ENCODE measurements at places on chromosomes 4 and X.

- DNase-seq, result no peak
Observed at GRCh38 chr4:10090467-10091250, 25.9 kb downstream of the WDR1 start.

- no peak for DNase-seq
Observed at GRCh38 chrX:84175274-84175673, 12.7 kb downstream of the RPS6KA6 start.

- no peak for DNase-seq
Observed at GRCh38 chr4:93061826-93062225, 758.1 kb downstream of the GRID2 start.

- no peak for DNase-seq
Observed at GRCh38 chr4:103892586-103892985, 172.8 kb upstream of the TACR3 start.

DNA sequence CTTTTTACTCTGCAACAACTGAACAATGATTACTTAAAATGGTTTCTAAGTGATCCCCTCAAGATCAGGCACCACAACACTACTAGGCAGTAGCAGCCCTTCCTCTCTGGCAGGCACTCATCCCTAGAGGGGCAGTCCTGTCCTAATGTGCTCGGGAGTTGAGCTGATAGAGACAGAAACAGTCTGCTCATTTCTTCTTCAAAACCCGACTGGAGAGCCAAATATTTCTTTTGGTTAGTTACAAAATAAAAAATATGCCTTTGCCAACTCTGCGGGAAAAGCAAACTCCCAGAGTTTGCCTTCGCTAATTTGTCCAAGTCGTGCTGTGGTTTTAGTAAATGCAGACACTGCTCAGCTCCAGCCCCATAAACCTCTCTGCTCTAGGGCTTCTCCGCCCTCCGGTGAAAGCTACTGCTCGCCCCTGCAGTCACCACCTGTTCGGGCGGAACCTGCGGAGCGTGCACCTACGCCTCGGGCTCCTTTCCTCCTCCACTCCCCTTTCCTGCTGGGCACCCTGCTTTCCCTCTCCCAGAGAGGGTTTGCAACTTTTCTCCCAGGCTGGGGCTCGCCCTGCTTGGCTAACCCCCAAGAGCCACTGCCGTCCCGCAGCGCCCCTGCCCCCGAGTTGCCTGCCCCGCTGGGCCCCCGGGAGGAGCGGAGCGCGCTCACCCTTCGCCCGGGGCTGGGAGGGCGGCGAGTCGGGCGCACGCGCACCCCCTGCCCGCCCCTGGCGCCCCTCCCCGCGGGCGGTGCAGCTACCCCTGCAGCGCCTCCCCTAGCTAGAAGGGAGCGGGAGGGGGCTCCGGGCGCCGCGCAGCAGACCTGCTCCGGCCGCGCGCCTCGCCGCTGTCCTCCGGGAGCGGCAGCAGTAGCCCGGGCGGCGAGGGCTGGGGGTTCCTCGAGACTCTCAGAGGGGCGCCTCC is at the start of gene NPNT:
NPNT (plus strand) TSS at position 812 of the 923 bp plus-strand sequence. CDS start 182 bp downstream, outside the sequence.
- no peak for DNase-seq

DNA sequence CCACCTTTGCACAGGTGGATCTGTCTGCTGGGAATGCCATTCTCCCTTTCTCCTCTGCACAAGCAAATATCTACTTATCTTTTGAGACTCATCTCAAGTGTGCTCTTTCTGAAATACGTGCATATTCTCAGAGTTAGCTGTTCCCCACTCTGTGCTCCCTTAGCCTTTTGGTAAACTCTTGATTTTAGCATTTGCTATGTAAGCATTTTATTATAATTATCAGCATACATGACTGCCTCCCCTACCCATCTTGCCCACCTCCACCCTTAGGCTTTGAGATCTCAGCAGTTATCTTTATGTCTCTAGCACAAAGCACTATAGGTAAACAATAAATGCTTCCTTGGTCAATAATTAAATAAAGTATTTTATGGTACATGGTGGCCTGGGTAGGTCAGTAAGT is 11.5 kb downstream of the DRP2 start:
- DNase-seq, result no peak

- no peak for DNase-seq
Observed at GRCh38 chrX:16807976-16808542, 21.8 kb downstream of the TXLNG start.

DNA sequence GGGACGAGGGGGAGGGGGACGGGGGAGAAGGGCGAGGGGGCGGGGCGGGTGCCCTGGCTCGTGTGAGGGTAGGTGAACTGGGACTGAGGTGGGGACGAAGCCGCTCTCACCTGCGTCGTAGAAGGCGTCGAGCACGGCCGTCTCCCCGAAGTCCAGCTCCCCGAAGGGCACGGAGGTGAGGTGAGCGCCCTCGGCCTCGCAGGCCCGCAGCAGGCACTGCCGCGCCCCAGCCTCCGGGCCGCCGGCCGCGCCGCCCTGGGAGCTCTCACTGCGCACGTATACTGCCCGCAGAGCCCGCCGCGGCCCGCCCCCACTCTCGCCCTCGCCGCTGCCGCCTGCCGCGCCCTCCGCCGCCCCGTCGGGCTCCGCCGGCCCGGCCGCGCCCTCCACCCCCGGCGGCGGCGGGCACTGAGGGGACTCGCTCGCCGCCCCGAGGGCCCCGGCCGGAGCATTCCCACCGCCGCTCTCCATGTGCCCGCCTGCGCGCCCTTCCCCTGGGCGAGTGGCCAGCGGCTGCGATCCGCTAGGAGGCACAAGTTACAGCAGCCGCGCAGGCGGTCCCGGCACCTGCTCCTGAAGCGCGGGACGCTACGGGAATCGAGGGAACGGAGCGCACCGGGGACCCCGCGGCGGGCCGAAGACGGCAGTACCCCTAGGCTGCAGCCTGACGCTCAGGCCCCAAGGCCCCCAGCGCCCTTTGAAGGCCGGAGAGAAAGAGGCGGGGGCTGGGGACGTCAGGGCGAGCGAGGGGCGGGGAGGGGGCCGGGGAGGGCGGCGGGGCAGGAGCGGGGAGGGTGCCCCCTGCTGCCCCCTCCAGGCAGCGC is at the start of gene MAP3K15:
MAP3K15 (minus strand) TSS at position 718 of the 824 bp plus-strand sequence; CDS start at position 471, 247 bp downstream.
- no peak for DNase-seq

DNA sequence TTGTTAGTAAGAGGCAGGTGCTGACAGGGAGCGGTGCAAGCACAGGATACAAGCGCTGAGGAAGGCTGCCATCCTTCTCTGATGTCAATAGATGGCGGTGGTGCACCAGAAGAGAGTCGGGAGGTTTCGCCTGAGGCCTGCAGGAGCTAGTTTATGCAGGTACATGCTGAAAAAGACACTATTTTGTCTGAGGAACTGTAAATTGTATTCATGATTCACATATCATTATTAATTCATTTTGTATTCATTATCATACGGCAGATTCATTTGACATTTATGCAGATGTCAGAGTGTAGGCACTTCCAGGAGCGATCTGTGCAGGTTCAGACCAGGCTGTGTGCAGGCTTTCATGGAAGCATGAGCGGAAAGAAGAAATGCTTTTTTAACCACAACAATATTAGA is 824.0 kb downstream of the STIM2 start:
- peak; percentile 10 for DNase-seq

DNA sequence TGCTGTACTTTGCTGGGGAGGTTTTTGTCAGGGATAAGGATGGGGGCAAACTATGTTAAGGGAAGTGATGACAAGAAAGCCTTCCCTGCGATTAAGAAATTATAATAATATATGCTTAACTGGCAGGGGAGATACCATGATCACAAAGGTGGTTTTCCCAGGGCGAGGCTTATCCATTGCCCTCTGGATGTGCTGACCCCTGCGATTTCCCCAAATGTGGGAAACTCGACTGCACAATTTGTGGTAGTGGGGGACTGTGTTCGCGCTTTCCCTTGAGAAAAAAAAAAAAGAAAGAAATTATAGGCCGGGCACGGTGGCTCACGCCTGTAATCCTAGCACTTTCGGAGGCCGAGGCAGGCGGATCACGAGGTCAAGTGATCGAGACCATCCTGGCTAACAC is 24.5 kb downstream of the SLC25A43 start:
- no peak for DNase-seq

- DNase-seq, result peak; percentile 18
Observed at GRCh38 chr4:1783970-1784369, 9.1 kb upstream of the FGFR3 start.

- DNase-seq, result no peak
Observed at GRCh38 chr4:72344418-72344817, 224.6 kb downstream of the ADAMTS3 start.

GRCh38 chrX:70196961-70197720 is 19.9 kb downstream of the DGAT2L6 start:
- DNase-seq, result peak; percentile 18

GRCh38 chr4:163243297-163243981 is 76.7 kb upstream of the NAF1 start:
- DNase-seq, result no peak

DNA sequence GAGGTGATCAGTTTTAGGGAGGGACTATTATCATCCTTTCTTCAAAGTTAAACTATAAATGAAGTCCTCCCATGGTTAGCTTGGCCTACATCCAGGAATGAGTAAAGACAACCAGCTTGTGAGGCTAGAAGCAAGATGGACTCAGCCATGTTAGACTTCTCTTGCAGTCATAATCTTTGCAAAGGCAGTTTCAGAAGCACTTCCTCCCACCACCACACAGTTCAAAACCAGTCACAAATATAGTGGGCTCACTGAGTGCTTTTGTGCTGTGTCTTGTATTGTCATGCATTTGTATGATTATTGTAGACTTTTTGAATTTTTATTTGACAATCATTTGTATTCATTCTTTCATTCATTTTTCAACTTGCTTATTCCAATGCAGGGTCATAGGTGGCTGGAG is 204.5 kb downstream of the ZNF674 start:
- no peak for DNase-seq

DNA sequence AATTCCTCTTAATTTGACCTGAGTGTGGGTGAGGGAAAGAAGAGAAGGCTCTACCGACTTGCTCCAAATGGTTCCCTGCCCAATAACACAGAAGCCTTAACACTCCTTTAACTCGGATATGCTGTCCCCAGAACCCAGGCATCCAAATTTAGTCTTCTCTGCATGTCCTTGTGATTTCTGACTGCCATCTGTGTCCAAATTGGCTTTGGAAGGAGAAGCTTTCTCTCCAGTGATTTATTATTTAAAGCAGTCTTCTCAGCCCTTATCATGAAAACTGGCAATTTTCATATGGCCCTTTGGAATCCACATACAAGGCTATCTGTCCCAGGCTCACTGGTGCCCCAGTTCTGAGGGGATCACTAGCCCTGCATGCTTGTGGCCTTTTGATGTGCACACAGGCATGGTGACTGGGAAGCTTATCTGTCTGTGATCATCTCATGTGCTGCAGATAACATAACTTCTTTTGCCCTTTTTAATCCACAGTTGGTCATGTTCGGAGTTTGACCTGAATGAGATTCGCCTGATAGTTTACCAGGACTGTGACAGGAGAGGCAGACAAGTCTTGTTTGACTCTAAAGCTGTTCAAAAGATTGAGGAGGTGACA is 56.7 kb downstream of the FNIP2 start:
- DNase-seq, result no peak

GRCh38 chrX:74534569-74535038 is 79.8 kb downstream of the RLIM start:
- no peak for DNase-seq

DNA sequence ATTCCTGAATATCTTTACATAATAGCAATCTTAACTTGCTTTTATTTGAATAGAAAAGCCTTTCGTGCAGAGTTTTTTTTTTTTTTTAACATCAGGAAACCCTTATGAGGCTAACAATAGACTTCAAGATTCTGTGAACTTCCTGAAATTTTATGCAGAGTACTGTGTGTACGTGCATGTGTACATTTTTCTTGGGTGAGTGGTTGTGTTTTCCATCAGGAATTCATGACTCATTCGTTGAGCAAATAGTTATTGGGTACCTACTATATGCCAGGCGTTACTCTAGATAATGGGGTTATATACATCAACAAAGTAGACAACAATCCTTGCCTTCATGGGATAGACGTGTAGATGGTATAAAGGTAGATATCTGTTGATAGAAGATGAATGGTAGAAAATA is 59.1 kb downstream of the MRPL1 start:
- DNase-seq, result peak; percentile 53

- no peak for DNase-seq
Observed at GRCh38 chrX:18146009-18146408, 74.7 kb downstream of the BEND2 start.

DNA sequence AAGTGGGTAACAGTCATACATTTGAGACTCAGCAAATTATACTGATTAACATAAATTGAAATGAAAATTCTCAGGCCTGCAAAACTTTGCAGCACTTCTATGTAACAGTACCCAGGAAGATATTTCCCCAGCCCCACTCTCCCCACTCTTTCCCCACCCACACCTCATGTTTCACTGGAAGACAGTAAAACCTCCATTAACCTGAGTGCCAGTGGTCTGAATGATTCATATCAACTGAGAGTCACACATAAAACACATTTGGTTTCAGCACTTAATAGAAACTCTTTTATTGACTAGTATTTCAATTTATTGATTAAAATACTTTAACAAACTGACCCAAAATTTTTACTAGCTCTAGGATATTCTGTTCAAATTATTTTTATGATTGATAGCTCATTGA is 6.9 kb downstream of the CXCL6 start:
- DNase-seq, result no peak

DNA sequence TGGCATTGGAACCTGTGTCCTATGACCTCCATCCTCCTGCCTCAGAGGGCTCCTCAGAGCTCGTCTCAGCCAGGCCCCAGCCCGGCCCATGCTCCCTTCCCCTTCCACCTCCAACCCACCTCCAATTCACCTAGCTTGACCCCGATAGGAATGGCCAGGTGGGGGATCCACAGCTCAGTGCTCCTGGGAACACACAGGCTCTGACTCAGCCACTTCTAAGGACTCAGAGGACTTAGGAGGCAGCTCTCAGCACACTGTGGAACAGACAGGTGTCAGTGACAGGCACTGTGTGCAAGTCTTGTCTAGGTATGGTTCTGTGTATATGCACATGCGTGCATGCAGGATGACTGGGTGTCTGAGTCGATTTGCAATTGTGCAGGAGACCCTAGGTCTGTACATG is 44.8 kb downstream of the PJA1 start:
- DNase-seq, result no peak

GRCh38 chrX:32408389-32408788 is 803.0 kb downstream of the DMD start:
- DNase-seq, result no peak

- no peak for DNase-seq
Observed at GRCh38 chrX:91331476-91331875, 103.2 kb upstream of the PABPC5 start.

GRCh38 chr4:121125498-121125885 is 38.6 kb downstream of the TNIP3 start:
- DNase-seq, result no peak

DNA sequence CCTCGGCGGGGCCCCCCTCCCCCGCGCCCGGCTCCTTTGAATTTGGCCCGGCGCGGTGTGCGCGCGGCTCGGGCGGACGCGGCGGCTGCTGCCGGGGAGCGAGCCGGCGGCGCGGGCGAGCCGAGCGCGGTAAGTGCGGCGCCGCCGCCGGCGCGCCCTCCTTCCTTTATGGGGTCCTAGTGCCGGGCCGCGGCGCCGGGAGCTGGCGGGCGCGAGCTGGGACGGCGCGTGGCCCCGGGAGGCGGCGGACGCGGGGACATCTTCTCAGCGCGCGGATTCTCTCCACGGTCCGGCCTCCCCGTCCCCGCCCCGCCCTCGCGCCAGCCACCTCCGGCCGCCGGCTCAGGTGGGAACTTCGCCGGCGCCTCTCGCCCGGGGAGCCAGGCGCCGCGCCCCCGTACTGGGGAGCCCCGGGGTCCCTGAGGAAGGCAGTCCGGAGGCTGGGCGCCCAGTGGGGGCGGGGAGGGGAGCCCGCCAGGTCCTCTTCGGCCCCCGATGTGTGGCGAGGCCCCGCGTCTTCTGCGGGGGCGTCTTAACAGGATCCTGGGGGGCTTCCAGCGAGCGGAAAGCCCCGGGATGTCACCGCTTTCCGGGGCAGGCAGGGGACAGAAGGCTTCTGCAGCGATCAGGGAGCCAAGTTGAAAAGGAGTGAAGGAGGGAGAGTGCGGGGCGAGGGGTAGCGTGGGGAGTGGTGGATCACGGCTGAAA is 98.4 kb upstream of the TENM3 start:
- DNase-seq, result no peak
